ENCODE measurements at places on chromosomes 2 and 18.

GRCh38 chr2:106943468-106944200 is 57.7 kb upstream of the ST6GAL2 start:
- no peak for DNase-seq

DNA sequence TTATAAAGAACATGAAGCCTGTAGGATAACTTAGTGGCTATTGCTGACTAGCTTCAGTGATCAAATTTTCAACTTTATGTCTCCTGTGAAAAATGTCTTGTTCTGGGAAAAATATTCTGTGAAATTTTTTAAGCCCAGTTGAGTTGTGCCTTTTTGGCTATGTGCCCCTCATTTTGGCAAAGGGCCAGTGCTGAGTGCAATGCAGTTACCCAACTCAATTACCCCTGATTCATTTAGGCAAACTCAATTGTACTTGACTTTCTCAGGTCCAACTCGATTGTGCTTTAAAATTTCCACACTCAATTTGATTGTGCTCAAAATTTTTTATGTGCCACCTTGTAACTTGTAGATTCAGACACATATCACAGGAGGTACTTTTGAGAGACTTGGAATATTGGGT is 548.8 kb upstream of the NRP2 start:
- DNase-seq = no peak

DNA sequence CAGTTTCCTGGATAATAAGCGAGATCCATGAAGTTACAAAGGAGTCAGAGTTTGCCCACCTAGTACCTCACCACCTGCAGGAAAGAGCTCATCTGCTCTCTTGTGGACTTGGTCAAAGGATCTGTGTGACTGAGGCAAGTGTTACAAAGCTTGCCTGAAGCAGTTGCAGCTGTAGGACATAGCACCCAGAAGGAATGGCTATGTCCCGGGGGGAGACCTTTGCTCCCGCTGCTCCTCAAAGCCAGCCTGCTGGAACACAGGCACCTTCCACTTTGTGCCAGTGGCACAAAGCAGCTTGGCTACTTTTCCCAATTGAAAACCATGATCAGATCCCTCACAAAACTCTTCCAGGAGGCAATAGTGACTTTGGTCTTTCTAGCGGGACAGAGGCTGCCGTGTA is 3.1 kb upstream of the SULT1C2 start:
- DNase-seq = no peak

- no peak for DNase-seq
Observed at GRCh38 chr2:96318723-96319122, 6.4 kb upstream of the ITPRIPL1 start.

DNA sequence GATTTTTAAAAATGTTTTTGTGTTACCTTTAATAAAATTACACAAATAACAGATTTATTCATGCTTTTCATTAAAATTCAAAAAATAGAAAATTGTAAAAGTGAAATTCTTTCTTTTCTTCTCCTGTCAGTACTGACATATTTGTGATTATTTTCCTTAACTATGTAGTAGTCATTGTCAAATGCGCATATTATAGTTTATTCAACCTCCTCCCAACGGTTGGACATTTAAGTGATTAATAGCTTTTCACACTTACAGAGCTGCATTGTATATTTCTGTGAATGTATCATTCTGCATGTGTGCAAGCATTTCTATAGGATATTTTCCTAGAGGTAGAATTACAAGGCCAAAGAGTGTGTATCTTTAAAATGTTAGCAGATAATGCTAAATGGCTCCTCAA is 259.2 kb downstream of the SH3BP4 start:
- no peak for DNase-seq

- no peak for DNase-seq
Observed at GRCh38 chr2:170845343-170845742, 28.7 kb downstream of the GAD1 start.

- DNase-seq = no peak
Observed at GRCh38 chr2:238160206-238161129, 1.7 kb downstream of the ERFE start.

DNA sequence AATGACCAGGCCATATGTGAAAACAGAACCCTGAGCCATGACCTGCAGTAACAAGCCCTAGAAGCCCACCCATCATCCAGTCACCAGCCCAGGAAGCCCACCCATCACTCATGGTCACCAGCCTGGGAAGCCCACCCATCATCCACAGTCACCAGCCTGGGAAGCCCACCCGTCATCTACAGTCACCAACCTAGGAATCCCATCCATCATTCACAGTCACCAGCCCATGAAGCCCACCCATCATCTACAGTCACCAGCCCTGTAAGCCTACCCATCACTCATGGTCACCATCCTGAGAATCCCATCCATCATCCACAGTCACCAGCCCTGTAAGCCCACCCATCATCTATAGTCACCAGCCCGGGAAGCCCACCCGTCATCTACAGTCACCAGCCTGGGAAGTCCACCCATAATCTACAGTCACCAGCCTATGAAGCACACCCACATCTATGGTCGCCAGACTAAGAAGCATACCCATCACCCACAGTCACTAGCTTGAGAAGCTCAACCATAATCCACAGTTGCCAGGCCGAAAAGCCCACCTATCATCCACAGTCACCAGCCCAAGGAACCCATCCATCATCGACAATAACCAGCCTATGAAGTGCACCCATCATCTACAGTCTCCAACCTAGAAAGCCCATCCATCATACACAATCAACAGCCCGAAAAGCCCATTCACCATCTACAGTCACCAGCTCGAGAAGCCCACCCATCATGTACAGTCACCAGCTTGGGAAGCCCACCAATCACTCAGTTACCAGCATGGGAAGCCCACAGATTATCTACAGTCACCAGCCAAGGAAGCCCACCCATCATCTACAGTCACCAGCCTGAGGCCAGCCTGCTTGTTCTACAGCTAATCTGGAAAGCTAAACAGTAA is 91.9 kb downstream of the TWIST2 start:
- no peak for DNase-seq

DNA sequence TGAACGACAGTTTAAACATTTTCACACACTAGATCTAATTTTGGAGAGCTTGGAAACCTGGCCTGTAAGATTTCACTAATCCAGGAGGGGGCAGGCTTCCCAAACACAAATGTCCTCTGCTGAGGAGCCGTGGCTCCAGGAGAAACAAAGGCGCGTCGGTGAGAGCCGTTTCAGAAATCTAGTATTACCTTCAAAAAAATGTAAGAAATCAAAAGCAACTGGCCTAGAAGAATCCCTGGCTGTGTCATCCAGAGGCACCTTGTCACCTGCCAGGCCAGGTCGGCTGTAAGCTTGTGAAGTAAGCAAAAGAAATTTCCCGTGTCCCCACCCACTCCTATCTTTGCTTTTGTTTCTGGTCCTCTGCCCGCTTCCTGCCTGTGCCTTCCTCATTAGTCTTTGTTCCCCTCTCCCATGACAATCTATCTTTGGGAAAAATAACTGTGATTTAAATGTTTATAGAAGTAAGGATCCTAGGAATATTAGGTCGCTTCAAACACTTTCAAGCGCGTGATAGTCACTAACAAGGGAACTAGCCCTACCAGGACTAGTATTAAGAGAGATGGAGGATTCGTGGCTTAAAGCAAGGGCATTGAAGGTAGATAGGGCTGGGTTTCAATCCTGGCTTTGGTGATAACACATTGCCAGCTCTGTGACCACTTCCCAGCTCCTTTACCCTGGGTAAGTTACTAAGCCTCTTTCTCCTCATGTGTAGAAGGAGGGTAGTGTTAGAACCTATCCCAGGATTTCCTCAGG is 99.5 kb upstream of the STK39 start:
- peak; percentile 13 for DNase-seq

DNA sequence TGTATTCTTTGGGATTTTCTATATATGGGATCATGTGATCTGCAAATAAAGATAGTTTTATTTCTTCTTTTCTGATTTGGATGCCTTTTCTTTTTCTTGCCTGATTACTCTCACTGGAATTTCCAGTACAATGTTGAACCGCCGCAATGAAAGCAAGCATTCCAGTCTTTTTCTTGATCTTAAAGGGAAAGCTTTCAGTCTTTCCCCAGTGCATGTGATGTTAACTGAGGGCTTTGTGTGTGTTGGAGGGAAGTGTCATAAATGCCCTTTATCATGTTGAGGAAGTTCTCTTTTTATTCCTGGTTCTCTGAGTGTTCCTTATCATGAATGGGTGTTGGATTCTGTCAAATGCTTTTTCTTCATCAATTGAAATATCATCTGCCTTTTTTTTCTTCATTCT is 16.9 kb upstream of the CYBRD1 start:
- no peak for DNase-seq

DNA sequence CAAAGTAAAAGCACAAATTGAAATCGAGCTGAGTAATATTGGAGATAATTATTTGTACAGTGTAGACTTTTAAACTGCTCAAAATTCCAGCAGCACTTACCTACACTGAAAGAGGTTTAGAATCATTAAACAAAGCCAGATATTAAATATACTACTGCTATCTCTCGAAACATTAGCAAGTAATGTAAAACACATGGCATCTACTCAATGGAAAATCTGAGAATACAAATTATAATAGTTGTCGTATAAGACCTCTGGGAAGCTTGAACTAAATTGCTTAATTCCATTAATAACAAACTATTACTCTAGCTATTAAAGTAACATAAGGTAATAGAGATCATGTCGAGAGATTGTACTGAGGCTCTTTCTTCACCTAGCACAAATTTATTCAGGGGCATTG is 108.9 kb downstream of the KLHL29 start:
- no peak for DNase-seq

DNA sequence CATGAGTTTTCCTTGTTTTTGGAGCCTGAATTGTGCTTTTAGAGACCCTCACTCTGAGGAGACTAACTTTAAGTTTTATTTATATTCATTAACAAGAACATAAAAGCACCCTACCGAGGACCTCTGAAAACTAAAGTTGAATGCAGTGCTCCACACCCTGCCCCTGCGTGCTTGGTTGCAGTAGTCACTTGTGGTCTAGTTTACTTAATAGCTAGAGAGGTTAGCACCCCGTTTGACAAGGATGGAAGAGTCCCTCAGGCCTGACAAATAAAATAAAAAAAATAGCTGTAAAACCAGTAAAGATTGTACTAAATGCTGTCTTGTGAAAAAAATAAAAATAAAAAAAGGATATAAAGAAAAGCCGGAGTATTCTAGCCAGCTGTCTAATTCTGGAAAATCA is 395.2 kb downstream of the MTX2 start:
- no peak for DNase-seq

DNA sequence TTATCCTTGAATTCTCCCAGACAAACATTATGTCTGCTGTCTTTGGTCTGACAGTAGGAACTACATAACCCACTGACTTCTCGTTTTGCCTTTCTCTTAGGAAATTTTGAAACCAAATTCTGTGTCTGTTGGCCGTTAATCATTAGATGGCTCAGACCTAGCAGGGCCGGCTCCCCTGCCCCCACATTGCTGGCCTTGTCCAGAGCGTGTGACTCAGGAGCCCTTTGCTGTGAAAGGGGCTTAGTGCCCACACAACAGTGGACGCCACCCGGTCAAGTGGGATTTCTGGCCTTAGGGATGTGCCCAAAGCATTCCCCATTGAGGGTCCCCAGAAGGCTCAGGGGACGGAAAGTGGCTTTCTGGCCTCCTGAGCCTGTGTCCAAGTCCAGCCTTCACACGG is 137.5 kb downstream of the CTIF start:
- no peak for DNase-seq

- no peak for DNase-seq
Observed at GRCh38 chr2:86520153-86520552, 43.1 kb downstream of the CHMP3 start.

GRCh38 chr2:219496825-219497494 is 1.7 kb upstream of the GMPPA start:
- DNase-seq = no peak

DNA sequence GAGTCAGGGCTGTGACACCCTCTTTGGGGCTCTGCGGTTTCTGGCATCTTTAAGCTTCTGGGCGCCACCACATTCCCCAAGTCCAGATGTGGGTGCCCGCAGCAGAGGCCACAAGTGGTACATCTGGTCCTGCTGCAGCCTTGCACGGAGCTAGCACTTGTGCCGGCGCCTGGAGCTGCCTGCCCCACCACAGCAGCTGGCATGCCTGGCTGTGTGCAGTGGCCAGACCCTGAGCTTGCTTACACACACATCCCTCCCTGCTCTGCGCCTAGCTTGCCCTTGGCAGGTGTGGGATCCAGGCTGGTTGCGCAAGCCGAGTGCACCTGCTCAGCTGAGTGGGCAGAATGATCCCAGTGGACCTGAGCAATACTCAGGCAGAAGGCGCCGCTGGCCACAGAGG is 27.3 kb downstream of the SLC4A10 start:
- no peak for DNase-seq

DNA sequence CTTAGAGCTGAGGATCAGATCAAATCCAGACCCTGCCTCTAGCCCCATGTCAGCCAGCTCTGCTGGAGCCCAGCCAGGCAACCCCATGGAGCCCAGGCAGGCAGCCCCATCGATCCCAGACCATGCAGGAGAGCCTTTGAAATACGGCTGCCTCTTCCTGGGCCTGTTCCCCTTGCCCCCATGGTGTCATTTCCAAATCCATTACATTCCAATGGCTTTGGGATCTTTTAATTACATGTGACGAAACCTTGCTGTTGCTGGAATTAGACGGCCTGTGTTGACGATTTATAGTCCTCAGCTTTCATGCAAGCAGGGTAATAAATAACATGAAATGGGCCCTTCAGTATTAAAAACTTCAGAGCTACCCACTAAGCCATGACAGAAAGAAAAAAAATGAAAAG is 75.8 kb upstream of the SLC14A2 start:
- no peak for DNase-seq

DNA sequence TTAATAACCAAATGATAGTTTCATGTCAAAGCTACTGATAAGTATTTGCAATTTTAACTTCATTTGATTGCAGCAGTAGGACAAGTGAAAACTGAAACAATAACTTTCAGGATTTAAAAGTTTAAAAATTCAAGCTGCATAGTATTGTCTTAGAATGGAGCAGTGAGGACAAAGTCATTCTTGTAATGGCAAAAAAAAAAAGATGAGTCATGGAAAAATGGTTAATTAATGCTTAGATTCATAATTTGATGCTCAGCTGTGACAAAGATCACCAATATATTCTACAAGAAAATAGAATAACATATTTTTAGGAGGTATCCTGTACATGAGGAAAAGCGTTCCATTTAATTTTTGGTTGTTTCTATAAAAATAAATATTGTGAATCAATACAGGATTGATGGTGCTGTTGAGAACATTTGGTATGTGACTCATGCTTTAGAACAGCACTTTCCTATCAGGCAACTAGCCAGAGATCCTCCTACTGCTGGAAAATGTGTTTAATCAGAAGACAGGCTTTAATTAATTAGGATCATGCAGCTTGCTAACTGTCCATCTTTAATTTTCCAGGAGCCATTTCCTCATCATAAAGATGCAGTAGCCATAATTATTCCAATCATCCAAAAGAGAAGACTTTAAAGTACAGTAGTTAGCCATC is 239.0 kb upstream of the MMADHC start:
- no peak for DNase-seq

DNA sequence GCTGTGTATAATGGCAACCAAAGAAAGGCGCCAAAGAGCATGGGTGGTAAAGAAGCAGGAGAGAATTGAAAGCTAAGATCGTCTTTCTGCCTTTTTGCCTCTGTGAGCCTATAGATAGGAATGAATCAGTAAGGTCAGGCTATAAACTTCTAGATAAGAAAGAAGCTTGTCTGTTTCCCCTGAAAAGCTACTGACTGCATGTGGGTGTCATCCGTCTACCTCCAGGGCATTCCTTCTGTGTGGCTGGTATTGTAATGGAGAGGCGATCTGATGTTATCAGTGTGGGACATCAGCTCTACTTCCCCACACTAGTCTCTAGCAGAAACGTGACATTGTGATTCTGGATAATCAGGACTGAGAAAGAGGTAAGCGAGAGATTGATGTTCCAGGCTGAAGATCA is 63.4 kb upstream of the PLA2R1 start:
- no peak for DNase-seq

- DNase-seq = no peak
Observed at GRCh38 chr2:238720232-238720672, 127.6 kb upstream of the TWIST2 start.

- DNase-seq = no peak
Observed at GRCh38 chr2:177692783-177693269, 300.3 kb downstream of the AGPS start.
